Camera-type eye (tissue), 1 donor: ENCODE measurements at places on chromosomes 16 and 17. TPM values are rescaled to one million over a fixed set of nuclear protein-coding genes. Genes with fewer than 3 reads are reported as not detected.

The MYH13 gene
- 5.9 TPM for total RNA-seq

The ACADVL gene
- 281 TPM for total RNA-seq

The ACE gene
- 20.3 TPM for total RNA-seq

The PLXDC1 gene
- 49.3 TPM for total RNA-seq

The LHX1 gene
- total RNA-seq: 2.6 TPM

The KIAA0513 gene
- total RNA-seq: 21.8 TPM

The MT1A gene
- not detected for total RNA-seq

The SLX4 gene
- 9.7 TPM for total RNA-seq
